ENCODE measurements at places on chromosomes 1 and 21.

DNA sequence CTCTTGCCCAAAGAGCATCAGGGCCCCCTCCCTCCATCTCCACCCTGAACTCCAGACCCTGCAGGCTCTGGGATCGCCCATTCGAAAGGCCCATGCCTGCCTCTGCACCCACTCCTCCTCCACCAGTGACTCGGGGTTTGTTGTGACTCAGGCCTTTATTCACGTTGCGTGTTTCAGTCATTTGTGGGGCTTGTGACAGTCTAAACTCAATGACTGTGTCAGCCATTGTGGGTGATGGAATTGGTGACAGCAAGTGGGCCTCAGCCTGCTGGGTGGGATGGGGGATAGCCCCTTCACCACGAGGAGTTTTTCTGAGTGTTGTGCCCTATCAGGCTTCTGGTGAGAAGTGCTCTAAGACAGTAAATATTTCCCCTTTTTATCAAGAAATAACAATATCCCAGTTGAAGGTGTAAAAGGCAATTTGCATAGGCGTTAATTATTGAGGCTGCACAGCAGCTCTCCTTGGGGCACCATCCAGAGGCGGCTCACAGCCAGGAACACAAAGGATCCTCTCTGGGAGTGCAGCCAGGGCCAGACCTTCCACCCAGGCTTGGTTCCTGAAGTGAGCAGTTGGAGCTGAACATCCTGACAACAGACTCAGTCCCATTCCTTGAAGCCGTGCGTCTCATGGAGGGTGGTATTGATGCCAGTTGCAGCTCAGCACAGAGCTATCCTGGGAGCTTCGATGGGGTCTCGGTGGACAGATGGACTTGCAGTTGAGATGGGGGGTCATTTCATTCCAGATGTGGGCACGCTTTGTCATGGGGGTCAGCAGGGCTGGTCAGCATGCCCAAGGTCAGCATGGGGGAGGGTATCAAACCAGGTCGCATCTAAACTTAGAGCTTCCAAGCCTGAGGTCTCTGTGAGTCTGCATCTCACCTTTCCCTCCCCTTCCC is 135.6 kb upstream of the CACNA1E start:
- DNase-seq: peak; percentile 30

DNA sequence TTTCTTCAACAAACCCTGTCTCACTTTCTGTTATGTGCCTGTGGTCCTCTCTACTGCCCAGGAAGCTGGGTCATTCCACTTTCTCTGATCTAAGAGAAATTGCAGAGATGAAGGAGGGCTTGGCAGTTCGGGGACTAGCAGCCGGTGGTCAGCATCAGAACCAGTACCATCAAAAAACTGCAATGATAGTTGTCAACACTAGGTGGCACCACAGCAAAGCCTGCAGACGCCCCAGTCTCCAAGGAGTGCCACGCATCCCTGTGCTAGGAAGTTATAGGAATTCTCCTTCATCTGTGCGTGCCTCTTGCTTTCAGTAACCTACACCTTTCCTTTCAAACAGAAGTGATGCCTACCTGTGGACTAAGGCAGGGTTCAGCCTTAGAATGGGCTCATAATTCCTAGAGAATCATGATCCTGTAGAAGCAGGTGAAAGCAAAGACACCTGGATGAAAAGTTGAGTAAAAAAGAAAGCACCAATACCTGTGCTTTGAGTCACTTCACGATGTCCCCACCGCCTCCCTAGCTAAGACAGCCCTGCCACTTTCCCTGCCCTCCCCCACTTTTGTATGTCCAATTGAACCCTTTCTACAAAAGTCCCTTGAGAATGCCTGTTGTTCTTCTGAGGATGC is 129.2 kb downstream of the ADAMTS1 start:
- DNase-seq: peak; percentile 82

DNA sequence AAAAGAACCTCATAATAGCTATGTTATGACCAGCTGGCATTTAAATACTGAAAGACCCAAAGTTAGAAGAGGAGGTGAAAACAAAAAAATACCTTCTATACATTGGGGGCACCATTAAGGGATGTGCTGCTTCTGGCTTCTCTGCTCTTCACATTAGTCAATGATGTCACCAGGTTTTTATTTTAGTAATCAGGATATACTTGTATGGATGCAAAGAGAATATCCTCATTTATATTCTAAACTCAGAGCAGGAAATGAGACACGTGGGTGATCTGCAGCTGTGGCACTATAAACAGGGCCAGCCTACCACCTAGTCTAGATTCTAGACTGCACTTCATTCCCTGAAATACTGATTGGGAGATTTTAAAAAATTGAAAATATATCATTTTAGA is 51.2 kb downstream of the WLS start:
- DNase-seq: no peak

DNA sequence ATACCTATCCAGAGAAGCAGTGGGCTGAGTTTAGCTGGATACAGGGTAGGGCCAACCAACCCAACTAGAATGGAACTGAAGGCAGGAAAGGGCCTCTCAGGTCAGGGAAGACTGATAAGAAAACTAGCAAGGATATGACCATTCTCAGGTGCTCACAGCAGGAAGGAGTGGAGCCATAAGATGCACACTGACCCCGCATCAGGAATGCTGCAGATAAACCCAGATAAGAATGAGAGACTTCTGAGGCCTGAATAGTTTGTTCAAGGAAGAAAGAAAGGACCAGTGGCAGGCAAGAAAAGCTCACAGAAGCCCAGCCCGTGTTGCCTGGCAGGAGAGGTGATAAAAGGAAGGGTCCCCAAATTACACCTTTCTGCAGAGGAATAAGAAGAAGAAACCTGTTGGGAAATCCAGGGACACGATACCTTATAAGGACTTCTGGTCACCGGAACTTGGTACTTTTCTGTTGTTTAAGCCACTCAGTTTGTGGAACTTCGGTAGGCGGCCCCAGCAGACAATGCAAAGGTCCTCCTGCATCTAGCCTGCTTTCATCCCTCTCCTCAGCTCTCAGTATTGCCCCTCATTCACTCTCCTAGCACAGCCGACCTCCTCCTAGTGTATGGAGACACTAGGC is 58.9 kb downstream of the ATP1A1 start:
- no peak for DNase-seq

GRCh38 chr1:182149411-182149965 is 88.0 kb upstream of the ZNF648 start:
- DNase-seq: peak; percentile 83

DNA sequence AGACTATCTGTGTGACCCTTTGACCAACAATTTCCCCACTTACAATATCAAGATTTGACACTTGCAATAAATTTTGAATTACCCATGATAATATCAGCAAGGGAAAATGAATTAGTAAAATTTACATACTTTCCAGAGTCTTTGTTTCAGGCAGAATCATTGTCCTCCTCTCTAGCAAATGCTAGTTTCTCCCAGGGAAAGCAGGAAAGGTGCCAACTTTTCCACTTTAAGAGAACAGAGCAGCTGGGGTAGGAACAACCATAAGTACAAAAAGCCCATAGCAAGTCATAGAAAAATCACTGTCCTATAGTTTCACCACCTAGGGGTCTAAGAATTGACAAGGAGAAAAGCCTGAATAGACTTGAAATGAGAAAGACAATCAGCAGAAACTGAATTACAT is 67.1 kb upstream of the GUCA2B start:
- DNase-seq: no peak
